ENCODE measurements at places on chromosomes 2 and 18. TPM values are rescaled to one million over a fixed set of nuclear protein-coding genes. Genes with fewer than 3 reads are reported as not detected.

- DNase-seq, result no peak
These were observed 66.8 kb downstream of the ACSL3 start for GRCh38 chr2:222927600-222927999.

DNA sequence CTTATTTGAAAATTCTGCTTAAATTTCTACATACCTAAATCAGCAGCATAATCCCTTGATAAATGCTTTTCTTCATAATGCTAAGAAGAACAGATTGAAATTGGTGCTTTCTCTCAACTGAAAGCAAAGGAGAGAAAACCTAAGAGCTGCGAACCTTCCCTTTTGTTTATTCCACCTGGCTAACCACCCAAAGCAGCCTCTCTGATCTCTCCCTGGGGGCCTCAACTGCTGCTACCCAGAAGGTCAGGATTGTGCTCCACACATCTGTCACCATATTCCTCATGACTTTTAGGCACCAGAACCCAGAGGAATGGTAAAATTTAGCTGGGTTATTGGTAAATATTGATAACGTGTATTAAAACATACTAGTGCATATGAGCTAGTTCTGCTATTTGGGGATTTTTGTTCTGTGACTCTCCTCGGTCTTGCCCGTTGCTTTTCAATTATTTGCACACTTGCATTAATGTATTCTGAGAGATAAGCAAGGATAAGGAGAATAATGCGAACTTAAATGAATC lies 334.1 kb downstream of the RIT2 start:
- no peak for DNase-seq

- DNase-seq, result peak; percentile 32
These were observed 86.2 kb upstream of the CCDC195 start for GRCh38 chr2:224802407-224802806.

GRCh38 chr2:149465873-149466272 lies 121.7 kb downstream of the MMADHC start:
- DNase-seq, result no peak

C2orf80 gene
- not detected for total RNA-seq

POTEJ gene
- not detected for total RNA-seq

FOXI3 gene
- total RNA-seq, result not detected

PIGN gene
- 22.4 TPM for total RNA-seq

ARHGAP28 gene
- total RNA-seq, result 15.5 TPM

Data from LHCN-M2 (cell line).